NCI-H2081 treated with DMSO at 0.1 percent for 48 hours (cell line): ENCODE measurements at places on chromosomes 13 and 19.

DNA sequence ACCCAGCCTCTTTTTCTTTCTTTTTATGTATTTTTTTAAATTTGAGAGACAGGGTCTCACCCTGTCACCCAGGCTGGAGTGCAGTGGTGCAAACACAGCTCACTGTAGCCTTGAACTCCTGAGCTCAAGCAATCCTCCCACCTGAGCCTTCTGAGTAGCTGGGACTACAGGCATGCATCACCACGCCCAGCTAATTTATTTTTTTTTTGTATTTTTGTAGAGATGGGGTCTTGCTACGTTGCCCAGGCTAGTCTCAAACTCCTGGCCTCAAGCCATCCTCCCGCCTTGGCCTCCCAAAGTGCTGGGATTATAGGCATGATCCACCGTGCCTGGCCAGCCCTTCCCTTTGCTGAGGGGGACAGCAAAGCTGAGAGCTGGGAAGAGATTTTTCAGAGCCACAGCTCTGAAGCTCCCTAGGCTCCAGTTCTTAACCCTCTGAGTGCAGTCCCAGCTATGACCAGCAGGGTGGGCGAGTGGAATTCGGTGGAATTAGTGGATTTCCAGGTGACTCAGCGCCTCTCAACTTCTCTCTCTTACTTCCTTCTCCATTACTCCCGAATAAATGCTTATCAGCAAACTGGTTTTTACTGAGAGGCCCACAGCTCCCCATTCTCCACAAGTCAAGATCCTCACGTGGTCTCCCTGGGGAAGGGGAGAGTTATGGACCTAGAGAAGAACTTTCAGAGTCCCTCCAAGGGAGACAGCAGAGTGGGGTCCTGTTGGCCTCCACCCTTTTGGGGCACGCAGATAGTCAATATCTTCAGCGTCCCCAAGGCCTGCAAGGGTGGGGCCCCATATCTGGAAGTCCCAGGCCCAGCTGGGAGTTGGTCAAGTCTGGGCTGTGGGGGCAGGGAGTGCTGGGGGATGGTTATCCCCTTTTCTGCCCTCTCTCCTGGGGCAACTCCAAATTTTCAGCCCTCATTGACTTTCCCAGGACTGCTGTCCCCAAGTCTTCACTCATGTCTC, 1.2 kb downstream of the BLVRB start:
- peak; percentile 2 for DNase-seq

DNA sequence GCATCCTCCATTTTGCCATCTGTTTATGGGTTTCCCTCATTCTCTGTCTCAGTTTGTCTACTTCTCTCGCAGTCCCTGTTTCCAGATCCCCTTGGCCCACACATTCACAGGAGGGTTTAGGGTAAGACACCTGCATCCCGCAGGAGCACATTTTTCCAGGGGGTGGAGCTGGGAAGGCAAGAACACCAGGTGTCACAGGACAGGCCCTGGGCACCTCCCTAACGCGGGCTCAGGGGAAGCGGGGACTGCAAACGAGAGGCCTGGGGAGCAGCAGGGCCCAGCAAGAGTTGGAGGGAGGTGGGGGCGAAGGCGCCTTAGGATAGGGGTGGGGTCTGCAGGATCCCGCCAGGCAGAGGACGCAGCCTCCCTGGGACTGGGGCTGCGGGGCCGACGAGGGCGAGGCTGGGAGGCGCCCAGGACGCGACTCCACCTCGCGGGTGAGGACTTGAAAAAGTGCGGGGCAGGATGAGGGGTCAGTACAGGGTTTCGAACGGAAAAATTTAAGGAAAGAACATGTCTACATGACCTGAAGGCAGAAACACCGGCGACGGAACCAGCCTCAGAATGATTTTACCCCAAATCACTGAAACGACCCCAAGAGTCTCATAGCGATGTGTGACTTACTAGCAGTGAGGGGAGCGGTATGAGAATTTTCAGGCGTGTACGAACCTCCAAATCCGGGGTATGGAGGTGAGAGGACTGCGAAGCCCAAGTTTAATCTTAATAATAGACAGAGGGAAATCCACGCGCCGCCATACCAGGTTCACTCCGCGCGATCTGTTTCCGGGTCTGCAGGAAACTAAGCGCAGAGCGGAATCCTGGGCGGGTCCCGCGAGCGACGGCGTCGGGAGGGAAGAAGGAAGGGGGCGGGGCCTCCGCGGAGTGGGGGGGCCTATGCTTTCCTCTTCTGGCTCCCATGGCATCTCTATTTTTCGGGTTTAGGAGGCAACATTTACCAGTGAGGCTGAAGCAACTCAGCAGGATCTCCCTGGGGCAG, 7.1 kb upstream of the ERVV-2 start:
- DNase-seq, result no peak

DNA sequence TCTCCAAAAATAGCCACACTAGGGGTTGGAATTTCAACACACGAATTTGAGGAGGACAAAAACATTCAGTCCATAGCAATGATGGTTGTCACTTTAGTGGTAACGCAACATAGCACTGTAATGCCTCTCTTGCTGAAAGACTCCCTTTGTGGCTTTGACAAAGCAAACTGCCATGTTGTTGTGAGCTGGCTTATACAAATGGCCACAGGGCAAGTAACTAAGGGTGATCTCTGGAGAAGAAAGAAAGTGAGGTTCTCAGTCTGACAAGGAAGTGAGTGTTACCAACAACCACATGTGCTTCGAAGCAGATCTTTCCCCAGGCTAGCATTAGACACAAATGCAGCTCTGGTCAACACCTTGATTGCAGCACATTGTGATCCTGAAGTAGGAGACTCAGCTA, 79.1 kb upstream of the PCDH17 start:
- no peak for DNase-seq

DNA sequence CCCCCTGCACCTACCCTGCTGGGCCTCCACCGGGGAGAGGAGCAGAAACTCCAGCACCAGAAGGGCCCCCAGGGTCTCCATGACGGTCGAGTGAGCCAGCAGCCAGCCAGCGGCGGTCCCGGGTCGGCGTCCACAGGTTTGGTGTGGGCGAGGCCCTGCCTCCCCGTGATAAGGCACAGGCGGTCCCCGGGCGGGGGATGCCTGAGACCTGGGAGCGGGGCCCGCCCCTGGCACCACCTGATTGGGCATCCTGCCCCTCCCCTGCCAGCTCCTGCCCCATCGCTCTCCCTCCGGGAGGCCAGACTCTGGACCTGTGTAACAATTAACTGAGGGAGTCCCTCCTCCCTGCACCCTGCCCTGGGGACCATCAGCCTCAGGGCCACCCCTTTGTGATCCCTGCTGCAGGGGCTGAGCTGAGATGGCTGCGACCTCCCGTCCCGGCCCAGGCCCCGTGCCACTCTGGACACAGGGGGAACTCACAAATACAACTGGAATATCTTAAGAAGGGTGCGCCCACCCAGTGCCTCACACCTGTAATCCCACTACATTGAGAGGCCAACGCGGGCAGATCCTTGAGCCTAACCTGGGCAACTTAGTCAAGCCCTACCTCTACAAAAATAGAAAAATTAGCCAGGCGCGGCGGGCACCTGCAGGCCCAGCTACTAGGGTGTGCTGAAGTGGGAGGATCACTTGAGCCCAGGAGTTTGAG, at the start of gene SMIM24:
TSS of gene SMIM24 (minus strand) at position 143 of the 709 bp plus-strand sequence. CDS start at position 81, 62 bp downstream.
- DNase-seq, result no peak

DNA sequence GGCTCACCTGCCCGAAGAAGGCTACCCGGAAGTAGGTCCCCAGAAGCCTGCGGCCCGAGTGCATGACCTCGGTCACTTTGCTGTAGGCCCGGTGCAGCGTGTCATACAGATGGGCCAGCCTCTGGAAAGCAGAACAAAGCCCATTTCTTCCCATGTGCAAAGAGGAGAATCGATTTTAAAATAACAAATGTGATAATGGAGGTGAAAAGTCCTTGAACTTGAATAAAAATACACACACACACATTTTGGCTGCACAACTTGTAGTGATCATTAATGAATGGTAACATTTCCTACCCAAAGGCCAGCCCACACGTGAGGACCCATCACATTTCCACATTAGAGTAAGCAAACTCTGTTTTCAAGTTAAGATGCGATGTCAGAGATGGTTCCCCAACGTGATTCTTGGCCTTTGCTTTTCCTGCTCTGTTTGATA, 56.9 kb upstream of the SLC15A1 start:
- DNase-seq, result no peak

DNA sequence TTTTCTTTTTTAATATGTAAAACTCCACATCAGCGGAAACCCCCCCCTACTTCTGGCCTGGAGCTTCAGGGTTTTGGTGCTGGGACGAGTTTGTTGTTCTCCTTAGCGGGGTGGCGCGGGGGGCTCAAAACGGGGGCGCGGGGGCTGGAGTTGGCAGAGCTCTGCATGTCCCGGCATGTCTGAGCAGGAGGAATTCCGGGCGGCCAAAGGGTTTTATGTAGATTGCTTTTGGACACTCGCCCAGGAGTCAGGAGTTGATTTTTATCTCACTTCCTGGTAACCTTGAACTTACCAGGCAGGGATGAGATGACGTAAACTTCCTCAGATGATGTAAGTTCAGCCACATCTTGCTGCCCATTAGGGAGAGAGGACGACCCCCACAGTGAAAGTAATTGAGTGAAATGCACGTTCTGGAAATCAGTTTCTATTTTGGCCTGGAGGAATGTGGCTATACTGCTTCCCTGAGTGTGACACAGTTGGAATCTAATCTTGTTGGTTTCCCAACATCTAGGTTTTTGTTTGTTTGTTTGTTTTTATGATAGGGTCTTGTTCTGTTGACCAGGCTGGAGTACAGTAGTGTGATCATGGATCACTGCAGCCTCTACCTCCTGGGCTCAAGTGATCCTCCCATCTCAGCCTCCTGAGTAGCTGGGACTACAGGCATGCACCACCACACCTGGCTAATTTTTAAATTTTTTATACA, 21.0 kb upstream of the GDF15 start:
- DNase-seq, result peak; percentile 90

DNA sequence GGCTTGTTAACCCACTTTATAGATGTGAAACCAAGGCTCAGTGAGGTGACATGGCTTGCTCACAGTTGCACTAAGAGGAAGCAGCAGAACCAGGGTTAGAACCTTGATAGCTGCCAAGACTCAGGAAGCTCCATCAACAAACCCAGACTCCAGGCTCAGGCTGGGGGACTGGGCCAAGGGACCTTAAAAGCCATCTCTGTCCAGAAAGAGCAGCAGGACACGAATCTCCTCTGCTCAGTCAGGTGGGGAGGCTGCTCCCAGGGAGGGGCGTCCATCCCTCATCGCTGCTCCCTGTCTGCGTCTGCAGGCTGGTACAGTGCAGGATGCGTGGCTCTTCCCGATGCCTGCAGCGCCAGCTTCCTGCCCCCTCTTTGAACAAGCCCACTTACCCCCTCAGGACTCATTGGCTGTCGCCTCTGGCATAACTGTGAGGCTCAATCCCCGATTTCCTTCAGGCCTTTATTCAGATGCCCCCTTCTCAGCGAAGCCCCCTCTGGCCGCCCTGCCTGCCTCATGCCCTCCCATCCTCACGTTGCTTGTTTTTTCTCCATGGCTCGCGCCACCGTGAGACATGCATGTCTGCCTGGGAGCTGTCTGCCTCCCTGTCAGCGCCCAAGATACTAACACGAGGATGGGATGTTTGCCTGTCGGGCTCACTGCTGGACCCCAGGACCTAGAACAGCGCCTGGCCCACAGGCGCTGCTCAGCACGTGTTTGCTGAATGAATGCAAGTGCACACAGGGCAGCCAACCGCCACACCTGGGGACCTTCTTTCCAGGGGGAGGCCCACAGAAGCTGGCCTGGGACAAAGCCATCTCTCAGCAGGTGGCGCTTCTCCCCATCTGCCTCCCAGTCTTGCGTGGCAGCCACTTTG, 21.5 kb downstream of the AKT2 start:
- DNase-seq, result no peak

DNA sequence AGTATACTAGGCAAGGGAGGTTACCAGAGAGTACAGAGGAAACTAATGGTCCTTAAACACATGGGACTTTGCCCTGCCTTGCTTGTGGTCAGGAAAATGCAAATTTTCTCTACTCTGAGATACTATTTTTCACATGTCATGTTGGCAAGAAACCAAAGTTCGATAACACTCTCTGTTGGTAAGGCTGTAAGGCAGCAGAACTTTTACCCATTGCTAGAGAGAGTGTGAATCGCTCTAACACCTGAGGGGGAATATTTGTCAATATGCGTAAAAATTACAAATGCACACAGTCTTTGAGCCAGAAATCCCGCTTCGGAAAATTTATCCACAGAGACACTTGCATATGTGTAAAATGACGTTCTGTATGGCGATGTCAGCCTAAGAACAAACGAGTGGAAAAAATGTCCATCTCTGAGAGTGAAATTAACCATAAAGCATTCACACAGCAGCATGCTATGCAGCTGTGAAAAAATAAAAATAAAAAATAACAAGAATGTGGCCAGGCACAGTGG, 9.5 kb upstream of the RFX1 start:
- no peak for DNase-seq

GRCh38 chr19:44960906-44961728, 5.9 kb downstream of the CLPTM1 start:
- no peak for DNase-seq

DNA sequence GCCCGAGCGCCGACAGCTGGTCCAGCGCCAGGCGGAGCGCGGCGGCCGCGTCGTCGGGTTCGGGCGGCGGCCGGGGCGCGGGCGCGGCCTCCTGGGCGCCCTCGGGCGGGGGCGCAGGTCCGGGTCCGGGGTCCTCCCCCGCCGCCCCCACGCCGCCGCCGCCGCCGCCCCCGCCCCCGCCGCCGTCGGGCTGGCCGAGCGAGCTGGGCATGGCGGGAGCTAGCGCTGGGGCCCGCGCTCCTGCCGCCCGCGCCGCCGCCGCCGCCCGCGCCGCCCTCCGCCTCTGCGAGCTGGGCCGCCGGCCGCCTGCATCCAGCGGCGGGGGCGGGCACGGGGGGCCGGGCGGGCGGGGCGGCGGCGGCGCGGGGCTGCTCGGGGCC, 287 bp downstream of the MEX3D start:
- DNase-seq, result no peak

- DNase-seq, result no peak
These were observed 285.5 kb downstream of the UQCRFS1 start for GRCh38 chr19:28927456-28927855.

- no peak for DNase-seq
These were observed 1541.2 kb downstream of the SLITRK1 start for GRCh38 chr13:82341116-82341515.
